CD4-positive, alpha-beta T cell (primary cell): ENCODE measurements at places on chromosomes 1 and 21.
A peak's percentile ranks its signal among the peaks of the same experiment; 100 is the strongest.

GRCh38 chr1:86933562-86934377 is 19.3 kb downstream of the HS2ST1 start:
- DNase-seq = peak; percentile 15

DNA sequence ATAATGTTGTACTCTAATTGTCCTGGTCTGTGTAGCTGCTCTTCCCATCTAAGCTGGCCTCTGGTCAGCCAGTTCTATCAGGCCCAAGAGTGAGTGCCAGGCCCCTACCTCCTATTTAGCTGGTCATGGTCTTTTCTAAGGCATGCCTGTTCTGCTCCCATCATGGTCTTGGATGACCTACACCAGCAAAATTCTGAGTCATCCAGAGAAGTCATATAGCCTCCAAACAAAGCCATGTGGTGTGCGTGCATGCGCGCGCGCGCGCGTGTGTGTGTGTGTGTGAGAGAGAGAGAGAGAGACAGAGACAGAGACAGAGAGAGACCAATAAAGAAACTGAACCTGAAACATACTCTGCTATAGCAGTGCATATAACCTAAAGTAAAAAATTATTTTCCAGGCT is 254.4 kb downstream of the BRINP2 start:
- DNase-seq = no peak

GRCh38 chr1:110615548-110616130 is 9.5 kb upstream of the KCNA2 start:
- peak; percentile 41 for DNase-seq

DNA sequence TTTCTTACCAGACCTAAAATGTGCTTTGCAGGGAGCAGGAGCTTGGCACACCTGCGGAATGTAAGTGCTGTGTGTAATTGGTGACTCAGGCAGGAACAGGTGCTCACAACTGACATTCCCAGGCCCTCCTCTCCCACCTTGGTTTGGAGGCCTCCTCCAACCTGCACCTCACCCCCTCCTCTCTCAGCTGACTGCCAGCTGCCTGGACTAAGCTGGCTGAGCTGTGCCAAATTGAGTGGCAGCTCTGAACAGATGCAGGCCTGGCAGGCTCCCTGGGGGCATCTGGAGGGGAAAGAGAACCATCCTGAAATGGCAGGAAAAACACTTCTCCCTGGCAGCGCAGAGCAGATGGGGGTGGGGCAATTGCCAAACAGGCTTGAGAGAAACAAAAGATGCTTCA is 91.7 kb upstream of the PGBD5 start:
- no peak for DNase-seq

GRCh38 chr1:209609791-209610630 is 26.5 kb downstream of the CAMK1G start:
- no peak for DNase-seq

DNA sequence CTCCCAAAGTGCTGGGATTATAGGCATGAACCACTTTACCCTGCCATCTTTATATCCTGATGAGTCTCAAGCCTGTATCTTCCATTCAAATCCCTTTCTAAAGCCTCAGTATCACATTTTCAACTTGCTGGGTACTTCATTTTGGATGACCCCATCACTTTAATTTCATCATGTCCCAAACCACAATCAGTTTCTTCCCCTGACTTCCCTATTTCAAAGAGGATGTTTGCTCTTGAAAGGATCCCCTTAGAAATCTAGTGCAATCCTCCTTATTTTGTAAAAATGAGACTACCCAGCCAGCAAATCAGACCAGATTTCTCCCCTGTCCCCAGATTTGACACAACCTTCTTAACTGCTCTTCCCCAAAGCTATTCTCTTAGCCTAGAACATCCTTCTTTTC is 7.0 kb upstream of the TRIT1 start:
- DNase-seq = no peak

GRCh38 chr1:85484716-85485115 is 19.8 kb upstream of the DDAH1 start:
- DNase-seq = no peak
